Stimulated activated naive CD8-positive, alpha-beta T cell treated with anti-CD3 and anti-CD28 coated beads, Interleukin-15, Interleukin-2, amounts not matched to agents 100 U/mL and 50 U/mL, for 24 hours (primary cell): ENCODE measurements at places on chromosomes 2 and 18.

- peak; percentile 90 for DNase-seq
Observed at GRCh38 chr2:237673130-237674001, 46.0 kb downstream of the LRRFIP1 start.

- no peak for DNase-seq
Observed at GRCh38 chr2:206832873-206833272, 67.5 kb downstream of the FASTKD2 start.

GRCh38 chr2:95345081-95345562 lies 48.0 kb downstream of the KCNIP3 start:
- DNase-seq: no peak

- DNase-seq: no peak
Observed at GRCh38 chr18:54240629-54241107, 16.2 kb upstream of the MBD2 start.

DNA sequence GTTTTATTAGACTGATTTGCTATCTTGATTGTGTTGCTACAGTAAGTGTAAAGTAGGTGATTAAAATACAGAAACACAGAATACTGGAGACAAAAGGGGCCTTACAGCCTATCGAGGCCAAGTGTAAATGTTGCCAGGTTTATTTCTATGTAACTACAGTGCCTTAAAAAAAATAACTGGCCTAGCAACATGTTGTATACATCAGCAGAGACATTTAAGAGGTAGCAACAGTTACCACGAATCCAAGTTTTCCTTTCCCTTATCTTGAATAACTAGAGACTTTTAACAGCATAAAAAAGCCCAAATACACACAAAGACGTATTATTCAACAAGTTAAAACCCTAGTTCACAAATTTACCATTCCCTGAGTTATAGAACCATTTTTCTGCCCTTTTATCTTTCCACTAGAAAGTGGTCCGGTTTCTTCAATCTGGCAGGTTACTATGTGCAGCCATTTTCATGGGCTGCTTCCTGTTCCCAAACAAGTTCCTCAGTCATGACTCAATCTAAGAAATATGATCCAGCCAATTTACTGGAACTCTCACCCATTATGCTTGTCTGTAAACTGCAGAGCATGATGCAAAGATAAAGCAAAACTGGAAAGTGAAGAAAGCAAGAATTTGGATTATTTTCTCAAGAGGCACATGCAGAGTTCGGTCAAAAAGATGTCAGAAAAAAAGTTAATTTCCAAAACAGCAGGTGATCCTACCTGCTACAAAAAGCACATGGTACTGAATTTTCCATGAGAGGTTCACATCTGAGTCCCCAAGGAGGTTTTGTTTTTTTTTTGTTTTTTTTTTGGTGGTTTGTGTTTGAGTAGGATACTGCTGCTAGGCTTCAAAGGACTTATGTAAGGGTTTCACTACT lies 22.2 kb downstream of the NFE2L2 start:
- DNase-seq: no peak

- no peak for DNase-seq
Observed at GRCh38 chr2:45352506-45352905, 258.6 kb downstream of the SRBD1 start.

- DNase-seq: no peak
Observed at GRCh38 chr2:169966454-169966853, 139.2 kb downstream of the UBR3 start.

DNA sequence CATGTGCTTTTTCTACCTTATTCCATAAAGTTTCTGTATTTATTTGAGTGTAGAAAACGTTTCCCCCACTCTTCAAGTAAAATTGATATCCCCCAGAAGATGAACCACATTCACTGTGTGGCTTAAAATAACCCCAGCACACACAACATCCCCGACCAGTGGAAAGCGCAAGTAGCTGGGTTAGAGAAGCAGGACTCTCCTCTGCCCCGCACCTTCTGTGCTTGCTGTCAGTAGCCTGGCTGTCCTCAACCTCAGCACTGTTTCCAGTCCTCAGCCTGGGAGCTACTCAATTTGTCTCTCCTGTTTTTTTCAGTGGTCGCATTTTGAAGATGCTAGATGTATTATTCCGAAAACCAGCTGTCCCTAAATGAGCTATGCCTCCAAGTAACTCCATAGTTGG lies 18.0 kb upstream of the ST8SIA3 start:
- no peak for DNase-seq

DNA sequence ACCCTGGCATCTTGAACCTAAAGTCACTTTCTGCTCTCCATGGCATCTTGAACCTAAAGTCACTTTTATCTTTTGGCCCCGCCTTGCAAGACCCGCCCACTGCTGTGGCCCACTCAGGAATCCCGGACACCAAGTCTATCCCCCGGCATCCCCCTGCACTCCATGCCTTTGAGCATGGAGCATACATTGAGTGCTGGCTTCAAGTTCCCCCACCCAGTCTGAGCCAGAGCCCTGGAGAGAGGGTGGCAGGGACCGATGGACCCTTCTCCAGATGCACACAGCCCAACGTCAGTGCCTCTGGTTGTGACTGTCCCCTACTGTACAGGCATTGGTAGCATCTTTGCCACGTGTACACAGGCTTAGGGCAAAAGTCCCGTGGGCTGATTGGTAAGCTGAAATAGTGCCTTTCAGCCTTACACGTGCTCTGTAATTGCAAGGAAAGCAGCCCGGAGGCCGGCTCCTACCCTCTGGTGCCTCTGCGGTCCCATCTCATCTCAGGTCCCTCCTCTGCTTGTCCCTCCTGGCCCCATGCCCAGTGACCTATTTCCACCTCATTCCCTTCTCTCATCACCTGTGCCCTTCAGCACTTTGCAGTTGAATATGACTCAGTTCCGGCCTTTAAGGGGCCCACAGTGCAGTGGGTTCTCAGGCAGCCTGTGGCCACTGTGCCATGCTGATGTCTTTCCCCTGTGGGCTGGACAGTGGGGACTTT lies 154.0 kb downstream of the INHBB start:
- DNase-seq: no peak

- no peak for DNase-seq
Observed at GRCh38 chr18:78803104-78803503, 176.5 kb upstream of the SALL3 start.

GRCh38 chr18:2306606-2307005 lies 264.7 kb downstream of the METTL4 start:
- no peak for DNase-seq

GRCh38 chr2:8488001-8488738 lies 193.7 kb upstream of the ID2 start:
- DNase-seq: peak; percentile 68

DNA sequence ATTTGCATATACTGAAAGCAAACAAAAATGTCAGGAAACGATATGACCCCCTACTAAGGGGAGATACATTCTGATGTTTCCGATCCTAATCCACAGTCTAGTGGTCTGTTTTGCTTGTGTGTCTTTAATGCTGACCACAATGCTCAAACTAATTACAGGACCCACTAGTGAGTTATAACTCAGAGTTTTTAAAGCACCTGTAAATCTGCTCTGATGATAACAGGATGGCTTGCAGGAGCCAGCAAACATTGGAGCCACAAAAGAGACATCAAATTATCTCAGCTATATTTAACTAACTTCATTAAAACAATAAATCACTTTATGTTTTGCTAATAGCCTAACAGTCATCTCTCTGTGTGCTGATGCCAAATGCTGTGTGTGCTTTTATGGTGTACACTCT lies 300.3 kb downstream of the NBAS start:
- DNase-seq: no peak
